ENCODE measurements at places on chromosomes 3 and 15.

DNA sequence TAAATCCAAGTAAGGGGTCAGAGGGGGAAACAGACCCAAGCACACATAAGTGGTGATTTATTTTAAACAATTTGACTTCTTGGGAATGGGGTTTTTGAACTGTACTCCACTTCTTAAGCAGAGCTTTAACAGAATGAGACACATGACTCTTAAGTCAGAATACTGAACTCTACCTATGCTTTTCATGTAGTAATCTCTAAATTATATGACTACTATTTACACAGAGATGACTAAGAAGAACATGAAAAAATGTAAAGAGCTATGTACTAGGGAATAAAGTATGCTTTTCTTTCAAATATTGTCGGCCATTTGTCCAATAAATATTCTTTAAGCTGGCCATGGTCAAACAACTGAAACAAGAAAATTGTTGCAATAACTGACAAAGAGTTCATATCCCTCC is 35.2 kb downstream of the TRANK1 start:
- no peak for DNase-seq

- DNase-seq, result no peak
These were observed 106.1 kb downstream of the WDR76 start for GRCh38 chr15:43932907-43933306.

GRCh38 chr3:59289831-59290230 is 240.0 kb upstream of the CFAP20DC start:
- DNase-seq, result no peak

- DNase-seq, result peak; percentile 97
These were observed 93.3 kb upstream of the HACD2 start for GRCh38 chr3:123678108-123678511.

- no peak for DNase-seq
These were observed 66.0 kb downstream of the SCAPER start for GRCh38 chr15:76839173-76839572.

DNA sequence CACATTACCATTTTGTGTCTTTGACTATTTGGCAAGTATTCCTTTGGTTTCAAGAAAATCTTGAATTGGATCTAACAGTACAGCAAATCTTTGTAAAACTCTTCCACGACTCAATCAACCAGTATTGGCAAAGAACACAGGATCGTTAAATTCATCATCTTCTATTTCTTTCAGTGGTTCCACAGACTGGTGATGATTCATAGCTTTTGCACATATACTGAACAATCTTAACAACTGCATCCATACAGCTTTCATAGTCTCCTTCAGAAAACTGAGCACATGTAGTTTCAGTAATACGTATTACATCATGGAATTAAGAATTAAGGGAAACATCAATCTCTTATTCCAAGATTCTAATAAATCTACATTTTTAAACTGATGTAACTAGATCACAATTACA is 91.6 kb upstream of the LIPC start:
- DNase-seq, result peak; percentile 63

GRCh38 chr3:66816090-66816761 is 181.9 kb upstream of the KBTBD8 start:
- DNase-seq, result peak; percentile 83

- no peak for DNase-seq
These were observed 276.3 kb upstream of the MCTP2 start for GRCh38 chr15:93954985-93955571.

- DNase-seq, result peak; percentile 78
These were observed 114.6 kb downstream of the NFKBIZ start for GRCh38 chr3:101963902-101964362.

DNA sequence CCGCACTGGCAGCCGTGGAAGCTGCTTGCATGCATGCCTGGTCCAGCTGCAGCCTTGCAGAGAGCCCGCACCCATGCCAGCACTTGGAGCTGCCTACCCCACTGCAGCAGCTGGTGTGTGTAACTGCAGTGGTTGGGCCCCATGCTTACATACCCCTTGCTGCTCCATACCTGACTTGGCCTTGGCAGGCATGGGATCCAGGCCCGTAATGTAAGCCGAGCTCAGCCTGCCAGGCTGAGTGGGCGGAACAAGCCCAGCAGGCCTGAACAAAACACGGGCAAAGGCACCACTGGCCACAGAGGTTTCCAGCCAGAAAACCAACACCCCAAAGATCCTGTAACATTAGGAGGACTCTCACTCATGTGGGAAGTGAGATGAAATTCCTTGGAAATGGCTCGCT is 48.3 kb downstream of the SLC6A20 start:
- DNase-seq, result no peak

- no peak for DNase-seq
These were observed 420.7 kb upstream of the CNTN3 start for GRCh38 chr3:75035146-75035545.

GRCh38 chr3:101117980-101118379 is 124.8 kb upstream of the ABI3BP start:
- peak; percentile 10 for DNase-seq

GRCh38 chr15:42741710-42742109 is 4.8 kb upstream of the CDAN1 start:
- no peak for DNase-seq

- DNase-seq, result no peak
These were observed 20.9 kb upstream of the MELTF start for GRCh38 chr3:197050511-197050910.

DNA sequence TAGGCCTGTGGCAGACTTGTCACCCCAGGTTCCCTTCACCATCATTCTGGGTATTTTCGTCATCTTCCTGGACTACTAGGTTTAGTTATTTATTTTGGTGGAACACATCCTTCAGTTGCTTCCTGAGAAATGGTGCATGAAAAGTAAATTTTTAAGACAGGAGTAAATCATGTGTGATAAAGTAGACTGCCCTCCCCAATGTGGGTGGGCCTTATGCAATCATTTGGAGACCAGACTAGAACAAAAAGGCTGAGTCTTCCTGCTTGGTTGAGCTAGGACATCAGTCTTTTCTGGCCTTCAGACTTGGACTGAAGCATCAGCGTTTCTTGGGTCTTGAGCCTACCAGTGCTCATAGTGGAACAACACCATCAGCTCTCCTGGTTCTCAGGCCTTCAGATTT is 50.7 kb upstream of the SLC2A2 start:
- DNase-seq, result no peak

GRCh38 chr3:159813822-159814531 is 174.7 kb upstream of the IL12A start:
- peak; percentile 42 for DNase-seq

DNA sequence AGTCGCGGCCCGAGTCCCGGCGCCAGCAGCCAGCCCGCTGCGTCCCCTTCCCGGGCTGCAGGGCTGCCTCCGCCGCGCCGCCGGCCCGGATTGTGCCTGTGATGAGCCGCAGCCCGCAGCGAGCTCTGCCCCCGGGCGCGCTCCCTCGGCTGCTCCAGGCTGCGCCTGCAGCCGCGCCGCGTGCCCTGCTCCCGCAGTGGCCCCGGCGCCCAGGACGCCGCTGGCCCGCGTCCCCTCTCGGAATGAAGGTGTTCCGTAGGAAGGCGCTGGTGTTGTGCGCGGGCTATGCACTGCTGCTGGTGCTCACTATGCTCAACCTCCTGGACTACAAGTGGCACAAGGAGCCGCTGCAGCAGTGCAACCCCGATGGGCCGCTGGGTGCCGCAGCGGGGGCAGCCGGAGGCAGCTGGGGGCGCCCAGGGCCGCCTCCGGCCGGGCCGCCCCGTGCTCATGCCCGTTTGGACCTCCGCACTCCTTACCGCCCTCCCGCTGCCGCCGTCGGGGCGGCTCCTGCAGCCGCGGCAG is 1.2 kb downstream of the CHST2 start:
- DNase-seq, result peak; percentile 26

DNA sequence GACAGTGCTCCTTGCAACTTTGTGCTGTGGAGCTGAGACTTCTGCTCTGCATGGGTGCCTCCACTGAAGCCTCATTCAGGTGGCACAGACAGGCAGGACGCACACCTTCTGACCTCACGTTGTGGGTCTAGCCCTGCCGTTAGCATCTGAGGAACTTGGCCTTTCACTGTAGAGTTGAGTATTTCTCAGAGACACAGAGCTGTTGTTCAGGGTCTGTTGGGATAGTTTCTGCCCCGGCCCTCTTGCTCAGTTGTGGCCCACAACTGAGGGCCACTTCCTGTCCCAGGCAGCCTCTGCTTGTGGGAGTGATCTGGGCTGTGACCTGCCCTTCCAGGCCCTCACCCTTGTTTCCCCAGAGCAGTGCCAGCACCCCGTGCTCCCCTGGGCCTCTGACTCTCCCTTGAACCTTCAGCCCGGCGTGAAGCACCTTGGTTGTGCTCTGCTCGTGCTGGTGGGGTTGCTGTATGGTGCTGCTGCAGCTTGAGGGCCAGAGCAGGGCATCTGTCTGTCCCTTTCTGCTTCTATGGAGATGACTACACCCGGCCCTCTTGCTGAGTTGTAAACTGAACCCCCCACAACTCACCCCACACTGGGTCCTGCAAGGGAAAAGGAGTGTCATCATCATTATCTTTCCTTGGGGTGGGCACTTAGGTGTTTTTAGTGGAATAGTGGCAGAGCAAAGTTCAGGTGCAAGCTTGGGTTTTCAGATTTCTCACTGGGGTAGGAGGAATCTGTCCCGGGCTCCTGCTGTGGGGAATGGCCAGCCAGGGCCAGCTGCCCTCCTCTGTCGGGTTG is 11.7 kb downstream of the BAHD1 start:
- DNase-seq, result no peak

- DNase-seq, result peak; percentile 5
These were observed 228.8 kb upstream of the PPP2R3A start for GRCh38 chr3:135736740-135737139.

DNA sequence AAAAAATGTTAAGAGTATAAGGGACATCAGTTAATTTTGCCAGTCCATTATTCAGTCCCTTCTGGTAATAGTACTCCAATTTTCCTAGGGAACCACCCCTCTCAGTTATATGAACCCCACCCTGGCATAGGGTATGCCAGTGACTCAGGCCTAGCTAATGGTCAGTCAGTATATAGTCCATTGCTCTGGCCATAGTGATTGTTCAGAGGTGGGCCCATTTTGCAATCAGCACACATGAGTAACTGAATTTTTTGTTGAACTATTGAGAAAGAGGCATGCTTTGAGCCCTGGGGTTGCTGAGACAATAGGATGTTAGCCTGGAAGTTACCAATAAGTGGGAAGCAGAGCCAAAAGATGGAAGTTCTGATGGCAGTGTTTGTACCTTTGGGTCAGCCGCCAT is 4.1 kb downstream of the LRCH3 start:
- peak; percentile 79 for DNase-seq

DNA sequence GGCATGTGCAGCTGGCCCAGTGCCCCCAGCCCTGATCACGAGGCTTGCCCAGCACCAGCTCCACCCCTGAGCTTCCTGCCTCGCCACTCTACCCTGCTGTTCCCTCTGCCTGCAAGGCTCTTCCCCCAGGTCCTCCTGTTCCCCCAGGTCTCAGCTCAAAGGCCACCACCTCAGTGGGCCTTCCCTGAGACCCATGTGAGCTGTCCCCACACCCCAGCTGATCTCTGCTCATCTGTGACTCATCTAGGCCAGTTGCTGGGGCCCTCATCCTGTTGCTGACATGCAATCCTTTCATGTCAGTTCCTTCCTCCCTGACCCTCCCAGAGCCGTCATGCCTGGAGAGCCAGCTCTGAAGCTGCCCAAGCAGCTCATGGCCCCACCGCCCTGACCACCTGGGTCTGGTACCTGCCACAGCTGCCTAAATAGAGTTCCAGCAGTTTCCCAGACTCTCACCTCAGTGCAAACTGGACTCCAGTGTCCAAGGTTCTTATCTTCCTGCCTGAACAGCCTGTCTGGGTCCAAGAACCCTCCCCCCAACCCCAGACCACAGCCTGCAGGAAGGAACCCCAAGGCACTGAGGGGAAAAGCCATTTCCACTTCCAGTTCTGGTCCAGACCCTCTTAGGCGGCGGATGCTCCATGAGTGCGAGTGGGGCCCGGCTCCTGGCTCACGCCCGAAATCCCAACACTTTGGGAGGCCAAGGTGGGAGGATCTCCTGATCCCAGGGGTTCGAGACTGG is 116.6 kb upstream of the IQSEC1 start:
- DNase-seq, result peak; percentile 36

- DNase-seq, result no peak
These were observed 83.6 kb downstream of the CHST2 start for GRCh38 chr3:143203142-143203541.

DNA sequence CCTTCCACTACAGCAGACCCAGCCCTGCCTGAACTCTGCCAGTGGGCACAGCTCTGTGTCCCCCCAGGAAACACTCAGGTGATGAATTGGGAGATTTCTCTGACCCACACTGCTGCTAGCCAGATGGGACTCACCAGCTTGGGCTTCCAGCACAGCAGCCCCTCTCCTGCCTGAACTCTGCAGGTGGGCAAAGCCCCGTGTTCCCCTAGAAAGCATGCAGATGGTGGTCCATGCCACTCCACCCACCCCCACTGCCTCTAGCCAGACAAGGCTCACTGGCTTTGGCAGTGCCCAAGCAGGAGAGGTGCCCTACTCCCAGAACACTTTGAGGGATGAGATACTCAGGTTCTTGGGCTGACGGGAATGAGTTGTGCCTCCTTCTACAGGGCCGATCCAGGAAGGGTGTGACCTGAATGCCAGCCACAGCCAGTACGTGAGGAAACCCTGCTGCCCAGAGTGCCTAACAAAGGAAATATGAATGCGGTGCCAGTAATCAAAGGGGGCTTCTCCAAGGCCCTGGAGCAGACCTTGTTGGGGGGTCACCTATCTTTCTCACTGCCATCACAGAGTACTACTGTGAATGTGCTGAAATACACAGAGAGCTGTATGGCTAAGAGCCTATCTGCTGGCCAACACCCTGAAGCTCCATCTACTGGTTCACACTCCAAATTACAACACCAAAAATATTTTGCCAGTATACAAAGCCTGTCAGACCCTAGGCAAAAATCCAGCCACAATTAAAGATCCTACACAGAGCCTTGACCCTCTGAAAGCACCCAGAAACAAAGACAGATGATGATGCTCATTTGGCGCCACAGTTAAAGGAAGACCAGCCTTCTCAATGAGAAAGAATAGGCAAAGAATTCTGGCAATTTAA is 61.9 kb downstream of the BTLA start:
- peak; percentile 58 for DNase-seq

- peak; percentile 53 for DNase-seq
These were observed 56.9 kb downstream of the CYP19A1 start for GRCh38 chr15:51281368-51281967.

DNA sequence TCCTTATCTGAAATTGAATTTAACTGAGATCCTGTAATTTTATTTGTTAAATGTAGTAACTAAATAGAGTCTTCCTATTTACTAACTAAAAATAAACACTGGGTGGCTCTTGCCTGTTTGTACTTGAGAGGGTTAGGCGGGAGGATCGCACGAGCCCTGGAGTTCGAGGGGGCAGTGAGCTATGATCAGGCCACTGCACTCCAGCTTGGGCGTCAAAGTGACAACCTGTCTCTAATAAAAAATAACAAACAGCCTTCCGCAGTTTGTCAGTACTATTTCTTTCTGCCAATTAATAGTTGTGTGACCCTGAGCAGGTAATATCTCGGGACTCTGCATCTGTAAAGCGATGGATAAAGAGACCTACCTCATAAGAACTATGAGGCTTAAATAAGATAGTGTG is 768 bp upstream of the PDE12 start:
- DNase-seq, result no peak

GRCh38 chr3:24040311-24040710 is 95.2 kb downstream of the NR1D2 start:
- no peak for DNase-seq

DNA sequence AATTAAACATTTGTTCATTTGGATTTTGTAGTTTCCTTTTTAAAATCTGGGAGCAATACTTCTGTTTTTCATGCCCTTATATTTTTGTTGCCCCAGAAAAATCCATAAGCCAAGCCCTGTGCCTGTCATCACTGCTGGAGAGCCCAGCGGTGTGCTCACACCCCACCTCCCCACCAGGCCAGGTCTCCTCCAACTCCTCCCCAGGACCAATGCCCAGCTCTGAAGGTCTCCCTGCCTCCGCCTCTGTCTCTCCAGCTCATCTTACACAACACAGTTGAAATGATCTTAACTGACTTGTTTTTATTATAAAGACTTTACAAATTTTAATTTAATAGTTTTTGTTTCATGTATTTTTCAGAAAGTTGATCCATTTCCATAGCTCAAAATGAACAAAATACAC is 66.4 kb downstream of the RHCG start:
- no peak for DNase-seq
